ENCODE measurements at places on chromosomes 1 and 21.

GRCh38 chr1:22527555-22528296 is 35.6 kb upstream of the EPHA8 start:
- no peak for DNase-seq

GRCh38 chr1:233859446-233859845 is 45.0 kb upstream of the SLC35F3 start:
- DNase-seq: no peak

- DNase-seq: no peak
Measured at GRCh38 chr1:159867664-159868026, 5.2 kb upstream of the VSIG8 start.

- no peak for DNase-seq
Measured at GRCh38 chr1:154888757-154889156, 18.7 kb upstream of the KCNN3 start.

GRCh38 chr1:198669023-198669698 is 30.3 kb downstream of the PTPRC start:
- DNase-seq: no peak

DNA sequence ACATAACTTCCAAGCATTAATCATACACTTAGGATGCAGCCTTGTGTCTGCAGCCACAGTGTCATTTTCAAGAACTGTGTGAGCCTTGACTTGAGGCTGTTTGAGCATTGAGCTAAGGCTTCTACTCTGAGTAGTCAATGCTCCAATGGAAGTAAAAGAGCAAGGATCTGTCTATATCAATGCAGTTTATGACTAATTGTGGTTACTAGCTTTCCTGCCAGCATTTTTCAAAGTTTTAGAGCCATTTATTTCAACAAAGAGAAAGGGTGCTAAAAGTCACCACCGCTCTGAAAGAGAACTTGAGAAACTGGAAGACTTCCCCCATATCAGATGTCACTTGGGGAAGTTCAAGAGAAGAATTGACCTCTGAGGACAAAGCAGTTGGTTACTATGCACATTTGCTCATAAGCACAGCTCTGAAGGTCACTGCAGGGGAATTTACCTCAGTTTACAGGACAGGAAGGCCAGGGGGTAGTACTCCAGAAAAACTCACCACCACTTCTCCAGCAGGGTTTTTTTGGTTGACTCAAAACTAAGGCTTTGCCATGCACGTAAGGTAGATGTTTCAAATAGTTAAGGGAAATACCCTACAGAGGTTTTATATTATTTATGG is 24.5 kb upstream of the RGS1 start:
- no peak for DNase-seq

DNA sequence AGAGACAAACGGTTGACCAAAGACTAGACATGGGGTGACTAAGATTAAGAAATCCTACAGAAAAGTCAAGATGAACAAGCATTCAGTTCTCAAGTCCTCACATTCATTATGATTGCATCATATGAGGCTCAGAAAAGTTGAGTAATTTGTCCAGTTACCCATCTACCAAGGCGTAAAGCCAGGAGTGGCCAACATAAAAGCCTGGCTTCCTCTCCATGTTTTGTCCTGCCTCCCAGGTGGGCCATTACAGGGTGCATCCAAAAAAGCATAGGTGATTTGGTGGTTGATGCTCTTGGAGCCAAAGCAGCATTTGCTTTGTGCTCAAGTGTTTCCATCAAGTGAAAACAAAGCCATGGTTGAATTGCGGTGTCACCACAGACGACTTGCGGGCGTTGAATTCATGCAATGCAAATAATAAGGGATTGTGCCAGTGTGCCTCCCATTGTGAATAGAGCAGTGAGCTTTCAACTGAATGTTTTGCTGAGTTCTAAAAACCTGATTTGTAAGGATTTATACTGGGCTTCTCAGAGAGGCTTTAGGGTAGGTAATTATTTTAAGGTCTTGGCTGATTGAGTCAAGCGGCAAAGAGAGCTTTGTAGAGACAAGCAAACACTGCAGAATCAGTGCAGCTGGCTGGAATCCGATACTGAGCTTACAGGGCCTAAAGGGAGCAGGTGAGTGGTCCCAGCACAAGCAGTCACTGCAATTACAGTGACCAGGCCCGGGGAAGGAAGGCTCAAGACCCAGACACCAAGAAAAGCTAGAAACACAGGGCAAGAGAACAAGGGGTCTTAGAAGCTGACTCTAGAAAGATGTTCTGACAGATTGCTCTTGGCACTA is 54.1 kb downstream of the KCNJ15 start:
- no peak for DNase-seq
